Osteoblast (primary cell): ENCODE measurements at places on chromosomes 2 and 18. TPM values are rescaled to one million over a fixed set of nuclear protein-coding genes. Genes with fewer than 3 reads are reported as not detected.

ELOA2 gene
- total RNA-seq = not detected in 2 replicates

EGR4 gene
- not detected in 2 replicates for total RNA-seq

STPG4 gene
- total RNA-seq = 0.59 and 0.72 TPM in 2 replicates

DNA sequence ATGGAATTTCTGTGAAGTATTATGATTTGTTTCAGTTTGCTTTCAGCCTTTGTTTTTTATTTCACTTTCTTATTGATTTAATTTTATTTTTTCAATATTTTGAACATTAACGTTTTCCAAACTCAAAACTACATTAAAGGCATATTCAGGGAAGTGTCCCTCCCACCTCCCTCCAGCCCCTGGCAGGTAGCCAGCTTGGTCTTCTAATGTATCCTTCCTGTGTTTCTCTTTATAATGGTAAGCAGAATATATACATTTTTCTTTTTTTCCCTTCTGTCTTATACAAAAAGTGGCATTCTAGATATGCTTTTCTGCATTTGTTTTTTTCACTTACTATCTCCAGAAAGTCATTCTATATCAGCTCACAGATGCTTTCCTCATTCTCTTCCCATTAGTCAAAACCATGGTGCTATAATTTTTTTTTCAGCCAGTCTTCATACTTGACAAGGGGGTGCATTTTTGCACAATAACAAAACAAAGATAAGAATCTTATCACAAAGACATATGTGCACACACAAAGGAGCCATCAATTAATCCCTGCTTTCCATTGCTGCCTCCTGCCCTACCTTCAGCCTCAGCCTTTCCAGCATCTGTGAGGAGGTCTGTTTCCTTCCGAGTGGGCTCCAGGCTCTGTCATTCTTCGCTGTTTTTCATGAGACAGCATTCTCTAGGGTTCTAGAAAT lies 33.7 kb upstream of the TMEM177 start:
- no peaks in the 10 kb centered on the region for H3K36me3 ChIP-seq
- no peak overlapping the region for H3K27ac ChIP-seq
- peaks cover 24% of the 10 kb centered on the region for H3K4me1 ChIP-seq
- H3K4me3 ChIP-seq = no peak overlapping the region

GRCh38 chr2:225100856-225101294 lies 58.6 kb upstream of the DOCK10 start:
- H3K27me3 ChIP-seq = no peaks in the 10 kb centered on the region
- DNase-seq = peak; percentile 47
- peaks cover 57% of the 10 kb centered on the region for H3K4me1 ChIP-seq
- H3K27ac ChIP-seq = peak overlapping the region; percentile 99
- no peaks in the 10 kb centered on the region for H3K36me3 ChIP-seq
- H3K4me3 ChIP-seq = peak overlapping the region; percentile 34

DNA sequence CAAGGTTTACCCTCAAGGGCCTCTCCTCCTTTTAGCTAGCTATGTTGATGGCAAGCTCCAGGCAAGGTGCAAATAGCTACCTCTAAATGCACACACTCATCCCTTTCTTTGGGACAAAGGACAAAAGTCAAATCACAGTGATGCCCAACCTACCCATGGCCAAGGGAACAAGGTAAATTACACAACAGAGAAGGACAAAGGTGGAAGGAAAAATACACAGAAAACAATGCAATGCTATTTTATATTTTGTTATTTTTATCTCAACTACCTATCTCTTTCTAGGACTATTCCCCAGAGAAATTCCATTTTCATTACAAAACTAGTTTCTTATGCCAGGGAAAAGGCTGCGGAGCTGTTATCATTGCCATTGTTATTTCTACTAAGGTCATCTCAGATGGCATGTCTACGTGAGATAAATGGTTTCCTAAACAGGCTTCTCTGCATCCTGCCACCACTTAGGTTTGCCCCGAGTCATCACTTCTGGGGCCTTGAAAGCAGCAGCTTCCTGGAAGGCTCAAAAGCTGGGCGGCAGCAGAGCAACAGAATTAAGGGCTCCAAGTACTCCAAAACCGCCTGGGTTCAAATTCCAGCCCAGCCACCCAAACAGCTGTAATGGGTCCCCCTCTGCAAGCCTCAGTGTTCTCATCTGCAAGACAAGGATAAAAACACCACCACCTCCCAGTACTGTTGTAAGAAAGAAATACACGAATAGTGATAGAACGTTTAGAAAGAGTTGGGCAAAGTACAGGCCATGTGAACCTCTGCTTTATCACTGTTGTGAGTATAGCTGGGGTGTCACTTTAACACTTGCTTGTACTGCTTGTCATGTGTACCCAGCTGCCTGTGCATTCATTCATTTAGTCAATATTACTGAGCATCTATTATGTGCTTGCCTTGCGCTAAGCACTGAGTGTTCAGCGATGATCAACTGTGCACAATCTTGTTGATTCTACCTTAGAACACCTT lies 20.9 kb downstream of the BCL2 start:
- no peaks in the 10 kb centered on the region for H3K27me3 ChIP-seq
- no peak for DNase-seq
- H3K4me3 ChIP-seq = no peak overlapping the region
- no peaks in the 10 kb centered on the region for H3K36me3 ChIP-seq

DNA sequence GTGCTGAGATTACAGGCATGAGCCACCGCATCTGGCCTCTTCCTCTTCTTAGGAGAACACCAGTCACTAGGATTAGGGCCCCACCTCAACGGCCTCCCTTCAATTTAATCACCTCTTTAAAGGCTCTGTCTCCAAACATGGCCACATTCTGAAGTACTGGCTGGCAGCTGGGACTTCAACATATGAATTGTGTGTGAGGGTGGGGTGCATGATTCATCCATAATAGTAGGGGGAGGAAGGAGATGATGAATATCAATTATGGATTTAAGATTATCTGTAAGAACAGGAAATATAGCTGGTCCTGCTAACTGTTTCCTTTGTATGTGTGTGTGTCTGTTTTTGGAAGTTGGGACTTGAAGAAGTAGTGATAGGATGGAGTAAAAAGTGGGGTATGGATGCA lies 14.7 kb upstream of the EPG5 start:
- H3K27me3 ChIP-seq = no peaks in the 10 kb centered on the region
- no peak overlapping the region for H3K4me3 ChIP-seq
- no peaks in the 10 kb centered on the region for H3K36me3 ChIP-seq
- H3K4me1 ChIP-seq = no peaks in the 10 kb centered on the region

DNA sequence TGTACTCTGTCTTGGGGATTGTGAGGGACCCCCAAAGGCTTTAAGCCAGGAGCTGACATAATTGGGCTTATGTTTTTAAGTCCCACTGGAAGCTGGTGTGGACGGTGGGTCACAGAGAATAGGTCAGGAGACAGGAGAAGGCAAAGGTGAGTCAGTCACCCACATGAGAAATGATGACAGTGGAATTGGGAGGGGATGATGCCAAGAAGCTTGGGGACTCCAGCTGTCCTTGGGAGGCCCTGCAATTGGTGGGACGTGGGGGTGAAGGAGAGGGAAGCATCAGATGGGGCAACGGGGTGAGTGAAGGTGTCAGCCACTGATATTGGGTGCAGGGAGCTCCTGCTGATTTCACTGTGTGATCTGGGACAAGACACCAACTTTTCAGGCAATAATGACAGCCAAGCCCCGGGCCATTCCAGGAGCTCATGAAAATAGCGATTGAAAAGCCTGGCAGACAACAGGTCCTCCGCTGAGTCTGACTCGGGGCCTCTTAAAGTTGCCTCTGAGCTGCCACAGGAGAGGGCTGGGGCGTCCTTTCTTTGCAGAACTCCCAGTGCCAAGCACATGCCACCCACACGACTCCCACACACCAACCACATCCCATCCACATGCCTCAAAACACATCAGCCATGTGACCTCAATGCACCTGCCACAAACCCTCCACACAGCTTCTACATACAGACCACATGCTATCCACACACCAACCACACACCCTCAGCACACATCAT lies 13.4 kb downstream of the TNS1 start:
- peak; percentile 5 for DNase-seq
- H3K36me3 ChIP-seq = no peaks in the 10 kb centered on the region
- H3K4me3 ChIP-seq = no peak overlapping the region
- no peaks in the 10 kb centered on the region for H3K27me3 ChIP-seq
- H3K4me1 ChIP-seq = peaks cover 28% of the 10 kb centered on the region

- H3K4me1 ChIP-seq = no peaks in the 10 kb centered on the region
- no peaks in the 10 kb centered on the region for H3K36me3 ChIP-seq
- H3K4me3 ChIP-seq = no peak overlapping the region
- peak; percentile 41 for DNase-seq
- H3K27me3 ChIP-seq = no peaks in the 10 kb centered on the region
- H3K27ac ChIP-seq = no peak overlapping the region
Measured at GRCh38 chr2:73487112-73487657, 101.5 kb downstream of the ALMS1 start.

GRCh38 chr18:159037-159652 lies 788 bp downstream of the USP14 start:
- peak; percentile 56 for DNase-seq
- peak overlapping the region; percentile 85 for H3K27ac ChIP-seq
- peaks cover 9% of the 10 kb centered on the region for H3K4me1 ChIP-seq
- no peaks in the 10 kb centered on the region for H3K27me3 ChIP-seq
- peak overlapping the region; percentile 97 for H3K4me3 ChIP-seq
